Common myeloid progenitor, CD34-positive (primary cell): ENCODE measurements at places on chromosomes 12 and 14.

DNA sequence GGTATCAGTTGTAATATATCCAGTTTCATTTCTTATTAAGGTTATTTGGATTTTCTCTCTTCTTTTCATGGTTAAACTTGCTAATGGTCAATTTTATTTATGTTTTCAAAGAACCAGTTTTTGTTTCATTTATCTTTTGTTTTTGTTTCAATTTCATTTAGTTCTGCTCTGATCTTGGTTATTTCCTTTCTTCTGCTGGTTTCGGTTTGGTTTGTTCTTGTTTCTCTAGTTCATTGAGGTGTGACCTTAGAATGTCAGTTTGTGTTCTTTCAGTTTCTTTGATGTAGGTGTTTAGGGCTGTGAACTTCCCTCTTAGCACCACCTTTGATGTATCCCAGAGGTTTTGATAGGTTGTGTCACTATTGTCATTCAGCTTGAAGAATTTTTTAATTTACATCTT lies 145.6 kb upstream of the SLCO1B1 start:
- H3K36me3 ChIP-seq, result no peaks in the 10 kb centered on the region
- H3K27ac ChIP-seq, result no peak overlapping the region
- H3K27me3 ChIP-seq, result no peaks in the 10 kb centered on the region
- H3K4me3 ChIP-seq, result no peak overlapping the region
- no peaks in the 10 kb centered on the region for H3K4me1 ChIP-seq
- no peak for DNase-seq

DNA sequence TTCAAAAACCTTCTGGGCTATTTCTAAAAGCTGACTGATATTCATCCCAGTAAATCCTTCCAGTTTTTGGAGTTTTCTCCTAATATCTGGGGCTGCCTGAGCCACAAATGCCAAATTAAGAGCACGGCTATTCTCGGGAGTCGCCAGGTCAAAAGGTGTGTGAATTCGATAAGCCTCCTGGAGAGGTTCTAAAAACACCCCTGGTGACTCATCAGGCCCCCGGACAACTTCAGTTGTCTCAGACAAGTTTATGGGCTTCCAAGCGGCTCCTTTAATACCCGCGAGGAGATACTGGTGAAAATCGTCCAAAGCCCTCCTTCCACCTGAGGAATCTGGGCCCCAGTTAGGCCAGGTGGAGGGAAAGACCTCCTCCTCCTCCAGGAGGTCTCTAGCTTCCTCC lies 677.1 kb downstream of the TMEM121 start:
- H3K27ac ChIP-seq, result no peak overlapping the region
- no peak for DNase-seq
- H3K36me3 ChIP-seq, result no peaks in the 10 kb centered on the region
- H3K4me1 ChIP-seq, result no peaks in the 10 kb centered on the region
- no peak overlapping the region for H3K4me3 ChIP-seq
- H3K27me3 ChIP-seq, result peaks cover 19% of the 10 kb centered on the region

- peak overlapping the region; percentile 34 for H3K27ac ChIP-seq
- no peaks in the 10 kb centered on the region for H3K36me3 ChIP-seq
- peaks cover 28% of the 10 kb centered on the region for H3K4me1 ChIP-seq
These were observed 1.8 kb upstream of the SAMD4A start for GRCh38 chr14:54564868-54565784.

DNA sequence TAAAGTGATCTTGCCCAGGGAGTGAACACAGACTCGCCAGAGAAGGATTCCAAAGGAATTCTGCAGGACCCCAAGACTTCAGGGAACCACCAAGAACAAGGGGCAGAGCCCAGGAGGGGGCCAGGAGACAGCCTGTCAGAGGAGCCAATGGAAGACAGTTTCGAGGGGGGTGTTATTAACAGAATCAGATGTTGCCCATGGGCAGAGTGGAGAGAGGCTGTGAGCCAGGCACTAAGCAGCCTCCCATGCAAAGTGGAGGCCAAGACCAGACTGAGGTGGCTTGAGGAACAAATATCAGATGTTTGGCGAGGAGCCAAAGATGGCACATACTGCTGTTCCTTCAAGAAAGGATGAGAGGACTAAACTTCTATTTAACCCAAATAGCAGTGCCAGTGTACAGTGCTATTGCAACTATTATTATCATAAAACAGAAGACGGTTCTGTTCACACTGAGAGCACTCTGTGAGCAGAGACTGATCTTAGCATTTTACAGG lies 12.6 kb downstream of the APPL2 start:
- peaks cover 23% of the 10 kb centered on the region for H3K36me3 ChIP-seq
- H3K4me1 ChIP-seq, result peaks cover 44% of the 10 kb centered on the region
- no peak overlapping the region for H3K27ac ChIP-seq
- DNase-seq, result peak; percentile 32

- peaks cover 19% of the 10 kb centered on the region for H3K4me1 ChIP-seq
- peak overlapping the region; percentile 72 for H3K27ac ChIP-seq
- no peak for DNase-seq
- H3K27me3 ChIP-seq, result no peaks in the 10 kb centered on the region
- H3K4me3 ChIP-seq, result peak overlapping the region; percentile 79
These were observed 482 bp upstream of the PSMC1 start for GRCh38 chr14:90255871-90256270.

DNA sequence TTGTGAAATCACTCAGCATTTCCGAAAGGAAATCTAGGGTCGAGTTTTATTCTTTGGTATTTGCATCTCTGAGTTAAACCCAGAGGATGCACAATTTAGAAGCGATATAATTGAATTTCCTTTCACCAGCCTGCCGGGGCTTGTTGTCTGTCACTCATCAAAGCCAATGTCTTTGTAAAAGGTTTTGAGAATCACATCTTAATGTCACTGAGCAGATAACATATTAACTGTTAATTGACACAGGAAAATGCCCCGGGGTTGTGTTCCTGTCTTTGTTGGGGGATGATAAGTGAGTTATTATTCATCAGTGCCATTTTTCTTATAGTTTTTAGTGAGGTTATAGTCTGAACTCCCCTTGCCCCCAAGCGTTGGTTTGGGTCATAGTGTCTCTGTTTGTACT lies 73.4 kb downstream of the DUSP6 start:
- H3K4me3 ChIP-seq, result no peak overlapping the region
- peaks cover 27% of the 10 kb centered on the region for H3K4me1 ChIP-seq
- H3K36me3 ChIP-seq, result no peaks in the 10 kb centered on the region

- no peaks in the 10 kb centered on the region for H3K27me3 ChIP-seq
- H3K36me3 ChIP-seq, result no peaks in the 10 kb centered on the region
- no peaks in the 10 kb centered on the region for H3K4me1 ChIP-seq
These were observed 29.0 kb downstream of the DLK1 start for GRCh38 chr14:100755649-100756048.

DNA sequence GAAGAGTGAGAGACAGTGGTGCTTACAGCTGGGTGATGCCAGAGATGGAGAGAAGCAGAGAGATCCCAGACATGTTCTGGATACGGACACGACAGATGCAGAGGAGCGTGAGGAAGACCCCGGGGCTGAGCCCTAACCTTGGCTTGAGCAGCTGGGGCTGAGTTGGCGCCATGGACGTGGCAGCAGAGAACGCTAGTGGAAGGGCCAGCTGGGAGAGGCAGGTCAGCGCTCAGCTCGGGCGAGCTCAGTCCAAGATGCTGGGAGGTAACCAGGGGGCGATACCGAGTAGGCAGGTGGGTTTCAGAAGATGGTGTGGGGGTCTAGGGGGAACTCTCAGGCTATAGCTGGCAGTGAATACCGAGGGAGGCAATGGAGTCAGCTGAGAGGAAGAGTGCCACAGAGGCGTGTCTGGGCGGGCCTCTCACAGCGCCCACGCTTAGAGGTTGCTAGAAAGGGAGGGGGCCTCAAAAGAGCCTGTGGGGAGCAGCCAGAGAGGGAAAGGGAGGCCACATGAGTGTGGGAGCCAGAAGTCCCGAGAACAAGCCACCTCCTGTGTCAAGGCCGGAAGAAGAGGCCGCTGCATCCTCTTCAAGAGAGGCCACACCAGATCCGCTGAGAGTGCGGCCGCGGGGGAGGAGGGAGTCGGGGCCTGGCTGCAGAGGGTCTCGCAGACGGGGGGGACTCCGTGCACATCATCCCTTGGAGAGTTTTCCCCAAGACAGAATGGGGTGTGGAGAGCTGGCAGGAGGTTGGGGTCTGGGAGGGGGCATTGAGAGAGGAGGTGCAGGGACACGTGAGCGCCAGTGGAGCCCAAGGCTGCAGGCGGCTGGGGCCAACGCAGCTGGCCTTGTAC lies 57.0 kb upstream of the DIO3 start:
- no peak for DNase-seq
- no peak overlapping the region for H3K27ac ChIP-seq
- peaks cover 19% of the 10 kb centered on the region for H3K27me3 ChIP-seq
- H3K4me3 ChIP-seq, result no peak overlapping the region

DNA sequence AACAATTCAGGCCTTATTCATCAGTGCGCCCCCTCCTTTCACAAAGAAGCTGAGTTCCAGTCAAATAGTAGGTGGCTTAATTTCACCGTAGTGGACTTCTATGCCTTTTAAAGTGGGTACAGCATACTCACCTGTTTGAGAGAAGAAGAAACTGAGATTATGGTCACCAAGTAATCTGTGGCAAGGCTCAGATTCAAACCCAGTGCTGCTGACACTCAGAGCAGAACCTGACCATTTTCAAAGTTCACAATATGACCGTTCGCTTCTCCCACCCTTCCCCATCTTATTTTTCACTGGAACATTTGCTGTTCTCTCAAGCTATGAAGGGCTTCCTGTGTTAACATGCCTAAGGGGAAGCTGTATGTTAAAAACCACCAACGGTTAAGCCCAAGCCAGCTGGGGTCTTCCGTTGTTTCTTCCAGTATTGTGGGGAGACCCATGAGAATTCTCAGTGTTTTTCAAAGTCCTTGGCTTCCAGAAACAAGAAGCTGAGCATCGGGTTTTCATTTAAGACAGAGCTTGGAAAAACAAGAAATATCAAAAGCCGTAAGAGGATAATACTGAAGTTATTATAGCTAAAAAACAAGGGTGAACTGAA lies 6.1 kb upstream of the PSMA6 start:
- peaks cover 56% of the 10 kb centered on the region for H3K4me1 ChIP-seq
- peak; percentile 40 for DNase-seq
- H3K4me3 ChIP-seq, result peak overlapping the region; percentile 66

GRCh38 chr14:69464829-69465228 lies 19.7 kb upstream of the PLEKHD1 start:
- no peak overlapping the region for H3K4me3 ChIP-seq
- no peaks in the 10 kb centered on the region for H3K27me3 ChIP-seq
- H3K27ac ChIP-seq, result no peak overlapping the region
- no peaks in the 10 kb centered on the region for H3K4me1 ChIP-seq

DNA sequence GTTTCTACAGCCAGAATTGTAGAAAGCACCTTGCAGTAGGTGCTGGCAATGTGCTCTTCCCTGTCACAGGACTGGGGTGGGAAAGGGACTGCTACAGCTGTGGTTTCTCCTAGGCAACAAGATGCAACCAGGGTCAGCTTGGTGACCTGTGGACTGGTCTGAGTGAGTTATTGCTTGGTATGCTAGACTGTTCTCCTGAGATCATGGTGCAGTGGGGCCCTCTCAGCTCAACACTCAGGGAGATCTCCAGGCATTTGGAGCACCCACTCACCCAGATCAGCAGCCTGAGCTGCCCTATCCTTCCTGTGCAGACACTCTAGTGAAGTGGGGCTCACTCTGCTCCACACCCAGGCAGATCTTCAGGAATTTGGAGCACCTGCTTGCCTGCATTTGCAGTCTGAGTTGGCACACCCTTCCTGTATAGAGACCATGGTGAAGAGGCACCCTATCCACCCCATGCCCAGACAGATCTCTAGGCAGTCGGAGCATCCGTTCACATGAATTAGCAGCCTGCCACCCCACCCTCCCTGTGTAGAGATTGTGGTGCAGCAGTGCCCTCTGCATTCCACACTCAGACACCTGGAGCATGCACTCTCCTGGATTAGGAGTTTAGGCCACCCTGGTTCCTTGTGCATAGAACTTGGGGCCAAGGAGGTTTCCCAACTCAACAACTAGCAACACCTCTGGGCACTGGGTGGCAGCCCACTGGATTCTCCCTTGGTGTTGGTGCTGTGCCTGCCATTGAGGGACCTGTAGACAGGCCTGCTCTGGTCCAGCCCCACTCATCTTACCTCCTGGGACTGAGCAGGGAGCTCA lies 3.8 kb upstream of the FAM186B start:
- no peaks in the 10 kb centered on the region for H3K27me3 ChIP-seq
- H3K4me3 ChIP-seq, result no peak overlapping the region
- peaks cover 8% of the 10 kb centered on the region for H3K4me1 ChIP-seq
- no peak overlapping the region for H3K27ac ChIP-seq
- H3K36me3 ChIP-seq, result no peaks in the 10 kb centered on the region

GRCh38 chr14:101004954-101005353 lies 101.4 kb upstream of the RTL1 start:
- no peaks in the 10 kb centered on the region for H3K36me3 ChIP-seq
- no peaks in the 10 kb centered on the region for H3K27me3 ChIP-seq
- H3K27ac ChIP-seq, result no peak overlapping the region
- H3K4me3 ChIP-seq, result no peak overlapping the region
- peaks cover 21% of the 10 kb centered on the region for H3K4me1 ChIP-seq

GRCh38 chr12:113405694-113406093 lies 2.0 kb upstream of the SDS start:
- no peak overlapping the region for H3K4me3 ChIP-seq
- H3K27ac ChIP-seq, result no peak overlapping the region
- no peaks in the 10 kb centered on the region for H3K36me3 ChIP-seq
- peaks cover 44% of the 10 kb centered on the region for H3K4me1 ChIP-seq
- DNase-seq, result peak; percentile 50

GRCh38 chr12:113144806-113145205 lies 4.7 kb upstream of the CFAP73 start:
- H3K4me3 ChIP-seq, result no peak overlapping the region
- no peak for DNase-seq
- H3K4me1 ChIP-seq, result no peaks in the 10 kb centered on the region
- no peaks in the 10 kb centered on the region for H3K27me3 ChIP-seq
- H3K36me3 ChIP-seq, result no peaks in the 10 kb centered on the region
- no peak overlapping the region for H3K27ac ChIP-seq

DNA sequence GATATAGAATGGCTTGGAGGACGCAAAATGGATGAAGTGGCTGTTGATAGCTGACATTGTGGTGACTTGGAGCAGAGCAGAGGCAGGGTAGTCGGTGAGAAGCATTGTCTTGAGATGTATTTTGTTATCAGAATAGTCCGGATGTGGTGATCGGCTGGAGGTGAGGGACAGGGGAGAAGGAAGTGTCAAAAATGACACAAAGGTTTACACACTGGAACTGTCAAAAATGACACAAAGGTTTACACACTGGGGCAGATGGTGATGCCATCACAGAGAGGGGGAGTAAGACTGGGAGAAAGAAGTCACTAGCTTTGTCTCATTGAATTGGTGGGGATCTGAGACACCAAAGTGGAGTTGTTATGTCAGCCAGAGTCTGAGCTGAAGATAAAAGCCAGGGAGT lies 30.1 kb downstream of the CDKL1 start:
- H3K4me1 ChIP-seq, result peaks cover 26% of the 10 kb centered on the region
- no peak for DNase-seq
- no peaks in the 10 kb centered on the region for H3K36me3 ChIP-seq
- H3K27ac ChIP-seq, result no peak overlapping the region

- H3K27me3 ChIP-seq, result no peaks in the 10 kb centered on the region
- peak overlapping the region; percentile 95 for H3K27ac ChIP-seq
- DNase-seq, result peak; percentile 77
These were observed 1.7 kb upstream of the TMPO start for GRCh38 chr12:98513379-98514322.

GRCh38 chr14:92039063-92039718 lies 668 bp downstream of the TRIP11 start:
- H3K4me3 ChIP-seq, result peak overlapping the region; percentile 86
- no peaks in the 10 kb centered on the region for H3K36me3 ChIP-seq
- no peaks in the 10 kb centered on the region for H3K27me3 ChIP-seq
- H3K4me1 ChIP-seq, result peaks cover 30% of the 10 kb centered on the region
